ENCODE measurements at places on chromosomes 1 and 21. TPM values are rescaled to one million over a fixed set of nuclear protein-coding genes. Genes with fewer than 3 reads are reported as not detected.

DNA sequence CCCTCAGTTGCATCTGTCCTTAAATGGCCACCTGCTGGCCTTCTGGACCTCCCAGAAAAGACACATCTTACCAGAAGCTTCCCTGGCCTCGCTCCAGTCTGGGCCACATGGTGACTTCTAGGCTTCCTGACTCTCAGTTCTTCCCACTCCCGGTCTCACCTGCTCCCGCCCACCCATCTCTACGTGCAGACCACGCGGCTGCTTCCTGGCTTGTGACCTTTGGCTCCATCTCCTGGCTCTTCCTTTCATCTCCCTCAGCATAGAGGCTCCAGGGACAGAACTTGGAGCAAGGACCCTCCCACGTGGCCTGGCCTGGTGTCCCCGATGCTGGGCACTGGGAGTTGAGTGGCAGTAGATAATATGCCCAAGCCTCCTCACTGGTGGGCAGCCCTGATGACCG is 124.9 kb upstream of the IRF2BP2 start:
- H3K27ac ChIP-seq: no peak overlapping the region
- no peaks in the 10 kb centered on the region for H3K36me3 ChIP-seq
- H3K27me3 ChIP-seq: no peaks in the 10 kb centered on the region
- no peak for DNase-seq
- H3K4me3 ChIP-seq: no peak overlapping the region

DNA sequence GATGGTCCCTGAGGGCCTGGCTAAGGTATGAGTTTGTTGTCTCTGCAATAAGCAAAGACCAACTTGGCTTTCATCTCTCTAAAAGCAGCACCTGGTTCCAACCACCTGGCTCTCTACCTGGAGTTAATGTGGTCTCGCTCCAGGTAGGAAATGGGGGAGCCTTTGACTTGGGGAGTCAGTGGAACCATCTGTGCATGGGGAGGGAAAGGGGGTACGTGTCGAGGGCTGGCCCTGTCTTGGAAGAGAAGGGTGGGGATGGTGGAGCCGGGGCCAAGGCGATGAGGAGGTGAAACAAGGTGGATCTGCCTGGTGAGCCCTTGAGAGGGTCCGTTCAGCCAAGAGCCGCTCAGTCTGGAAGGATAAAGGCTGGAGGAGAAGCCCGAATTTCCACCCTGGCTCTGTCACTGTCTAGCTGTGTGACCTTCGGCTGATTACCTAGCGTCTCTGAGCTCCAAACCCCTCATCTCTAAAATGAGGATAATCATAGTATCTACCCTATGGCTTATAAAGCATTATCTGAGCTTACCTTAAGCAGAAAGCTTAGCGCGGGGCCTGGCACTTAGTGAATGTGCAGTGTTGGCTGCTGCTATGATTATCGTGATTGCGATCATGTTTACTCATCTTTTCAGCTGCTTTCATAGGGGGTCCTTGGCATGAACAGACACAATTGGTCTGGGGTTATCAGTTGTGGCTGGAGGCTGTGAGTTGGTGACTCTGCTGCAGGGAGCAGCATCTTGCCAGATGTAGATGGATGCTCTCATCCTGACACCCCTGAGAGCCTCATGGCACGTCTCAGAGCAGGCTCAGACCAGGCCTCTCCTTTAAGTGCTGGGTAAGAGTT is 78.7 kb downstream of the ACTL8 start:
- no peaks in the 10 kb centered on the region for H3K36me3 ChIP-seq
- no peak overlapping the region for H3K27ac ChIP-seq
- H3K4me3 ChIP-seq: no peak overlapping the region

GRCh38 chr21:34968414-34969333 is 80.4 kb downstream of the RUNX1 start:
- H3K27ac ChIP-seq: no peak overlapping the region
- no peak for DNase-seq
- H3K36me3 ChIP-seq: no peaks in the 10 kb centered on the region
- no peaks in the 10 kb centered on the region for H3K27me3 ChIP-seq
- no peak overlapping the region for H3K4me3 ChIP-seq
- no peaks in the 10 kb centered on the region for H3K4me1 ChIP-seq

DNA sequence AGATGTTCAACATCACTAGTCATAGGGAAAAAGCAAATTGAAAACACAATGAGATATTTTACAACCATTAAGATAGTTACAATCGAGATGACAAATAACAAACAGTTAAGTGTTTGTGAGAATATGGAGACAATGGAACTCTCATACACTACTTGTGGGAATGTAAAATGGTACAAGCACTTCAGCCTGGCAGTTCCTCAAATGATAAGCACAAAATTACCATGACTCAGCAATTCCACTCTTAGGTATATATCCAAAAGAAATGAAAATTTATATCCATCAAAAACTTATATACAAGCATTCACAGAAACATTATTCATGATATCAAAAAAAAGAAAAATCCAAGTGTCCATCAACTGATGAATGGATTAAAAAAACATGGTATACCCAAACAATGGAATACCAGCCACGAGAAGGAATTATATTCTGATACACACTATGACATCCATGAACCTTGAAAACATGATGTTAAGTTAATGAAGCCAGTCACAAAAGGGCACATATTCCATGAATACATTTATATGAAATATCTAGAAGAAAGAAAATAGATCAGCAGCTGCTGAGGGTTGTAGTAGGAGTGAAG is 76.4 kb downstream of the EVI5 start:
- no peaks in the 10 kb centered on the region for H3K36me3 ChIP-seq
- no peak overlapping the region for H3K27ac ChIP-seq
- no peak for DNase-seq
- no peaks in the 10 kb centered on the region for H3K27me3 ChIP-seq
- H3K4me1 ChIP-seq: no peaks in the 10 kb centered on the region

DNA sequence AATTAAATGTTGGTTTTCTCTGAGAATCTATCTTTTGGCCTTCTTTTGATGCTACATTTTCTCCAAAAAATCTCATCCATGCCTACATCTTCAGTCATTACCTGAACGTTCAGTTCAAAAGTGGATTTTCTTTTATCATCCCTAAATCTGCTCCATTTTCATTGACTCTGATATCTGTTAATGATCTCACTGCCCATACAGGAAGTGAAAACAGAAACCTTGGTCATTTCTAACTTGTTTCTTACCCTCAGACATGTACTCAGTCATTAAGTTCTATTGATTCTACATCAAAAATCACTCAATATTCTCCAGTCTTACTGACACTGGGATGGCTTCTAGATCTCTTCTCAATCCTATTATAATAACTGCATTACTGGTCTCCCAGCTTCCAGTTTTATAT is 22.7 kb downstream of the PRKACB start:
- H3K27me3 ChIP-seq: no peaks in the 10 kb centered on the region
- H3K27ac ChIP-seq: no peak overlapping the region
- no peaks in the 10 kb centered on the region for H3K4me1 ChIP-seq
- no peak overlapping the region for H3K4me3 ChIP-seq

GRCh38 chr1:56477164-56478111 is 101.9 kb downstream of the PLPP3 start:
- peak overlapping the region; percentile 49 for H3K4me3 ChIP-seq
- DNase-seq: peak; percentile 27
- no peaks in the 10 kb centered on the region for H3K27me3 ChIP-seq
- H3K4me1 ChIP-seq: no peaks in the 10 kb centered on the region
- H3K36me3 ChIP-seq: no peaks in the 10 kb centered on the region
- peak overlapping the region; percentile 94 for H3K27ac ChIP-seq

DNA sequence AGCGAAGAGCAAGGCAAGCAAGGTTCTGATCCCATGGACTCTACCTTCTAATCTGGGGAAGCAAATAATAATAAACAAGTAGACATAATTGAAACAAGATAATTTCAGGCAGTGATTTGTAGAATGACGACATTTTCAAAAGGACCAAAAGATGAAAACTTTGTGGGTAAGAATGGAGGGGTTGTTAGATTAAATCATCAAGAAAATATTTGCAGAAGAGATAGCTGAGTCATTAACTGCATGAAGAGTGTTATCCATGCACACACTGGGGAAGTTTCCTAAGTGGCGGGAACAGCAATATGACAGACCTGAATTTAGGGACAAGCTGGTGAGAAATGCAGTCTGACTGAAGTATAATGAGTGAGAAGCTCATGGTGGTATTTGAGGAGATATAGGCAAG is 583.1 kb upstream of the RGS18 start:
- DNase-seq: no peak
- no peaks in the 10 kb centered on the region for H3K36me3 ChIP-seq
- H3K27me3 ChIP-seq: no peaks in the 10 kb centered on the region
- H3K4me3 ChIP-seq: no peak overlapping the region

DNA sequence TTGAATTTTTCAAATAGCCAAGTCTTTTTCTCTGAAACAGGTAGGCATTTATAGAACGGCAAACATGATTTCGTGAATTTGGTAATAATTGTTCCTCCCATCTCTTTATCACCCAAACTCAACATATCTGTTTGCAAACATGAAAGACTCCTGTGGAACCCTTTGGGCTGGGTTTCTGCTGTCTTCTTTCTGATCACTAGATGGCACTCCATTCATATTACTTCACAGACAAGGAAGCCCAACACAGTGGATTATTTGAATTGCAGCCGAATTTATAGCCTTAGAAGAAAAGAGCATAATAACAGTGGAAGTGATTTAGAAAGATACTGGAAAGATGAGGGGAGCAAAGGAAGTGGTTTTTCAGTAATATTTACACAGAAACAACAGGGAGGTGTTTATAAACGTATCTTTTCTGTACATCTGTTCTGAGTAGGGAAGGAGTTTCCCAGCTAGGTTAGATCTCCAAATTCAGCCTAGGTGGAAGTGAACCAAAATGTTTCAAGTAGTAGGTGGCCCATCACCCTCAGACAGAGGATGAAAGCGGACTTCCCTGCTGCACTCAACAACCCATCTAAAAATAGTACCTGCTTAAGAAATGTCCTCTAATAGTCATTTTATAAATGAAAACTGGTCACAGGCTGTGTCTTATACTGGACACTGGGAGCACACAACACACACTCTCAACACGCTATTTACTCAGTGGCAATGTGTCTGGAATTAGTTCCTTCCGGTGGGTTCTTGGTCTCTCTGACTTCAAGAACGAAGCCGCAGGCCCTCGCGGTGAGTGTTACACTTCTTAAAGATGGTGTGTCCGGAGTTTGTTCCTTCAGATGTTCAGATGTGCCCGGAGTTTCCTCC is 67.6 kb downstream of the MAP3K21 start:
- H3K27me3 ChIP-seq: no peaks in the 10 kb centered on the region
- no peaks in the 10 kb centered on the region for H3K36me3 ChIP-seq
- no peak overlapping the region for H3K27ac ChIP-seq
- no peak overlapping the region for H3K4me3 ChIP-seq
- DNase-seq: no peak
- no peaks in the 10 kb centered on the region for H3K4me1 ChIP-seq

- H3K4me1 ChIP-seq: peaks cover 6% of the 10 kb centered on the region
- H3K27ac ChIP-seq: no peak overlapping the region
- H3K27me3 ChIP-seq: no peaks in the 10 kb centered on the region
Measured at GRCh38 chr21:41364308-41364707, 2.5 kb downstream of the MX2 start.

- H3K36me3 ChIP-seq: no peaks in the 10 kb centered on the region
- no peak overlapping the region for H3K27ac ChIP-seq
- no peaks in the 10 kb centered on the region for H3K4me1 ChIP-seq
- no peak overlapping the region for H3K4me3 ChIP-seq
- no peak for DNase-seq
Measured at GRCh38 chr1:151615711-151616504, 4.1 kb downstream of the SNX27 start.

DNA sequence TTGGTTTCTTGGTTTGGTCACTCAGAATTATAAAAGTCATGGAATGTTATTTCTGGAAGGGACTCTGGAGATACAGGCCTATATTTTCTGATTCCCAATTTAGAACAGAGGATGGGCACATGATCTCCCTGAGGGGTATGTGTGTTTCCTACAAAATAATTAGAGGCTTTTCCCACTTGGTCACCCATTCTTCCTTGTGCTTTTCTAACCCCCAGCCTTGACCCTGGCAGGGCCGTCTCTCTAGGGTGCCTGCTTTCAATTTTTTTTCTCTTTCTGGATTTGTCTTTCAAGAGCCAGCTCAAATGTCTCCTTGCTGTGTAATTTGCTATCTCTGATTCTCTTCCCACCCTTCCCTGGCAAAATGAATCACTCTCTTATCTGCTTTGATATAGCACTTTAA is 131.9 kb downstream of the HLX start:
- no peaks in the 10 kb centered on the region for H3K4me1 ChIP-seq
- no peaks in the 10 kb centered on the region for H3K27me3 ChIP-seq

GRCh38 chr1:198788561-198789064 is 149.8 kb downstream of the PTPRC start:
- H3K27me3 ChIP-seq: no peaks in the 10 kb centered on the region
- H3K36me3 ChIP-seq: no peaks in the 10 kb centered on the region
- no peaks in the 10 kb centered on the region for H3K4me1 ChIP-seq
- no peak overlapping the region for H3K4me3 ChIP-seq
- no peak for DNase-seq

- no peaks in the 10 kb centered on the region for H3K4me1 ChIP-seq
- H3K36me3 ChIP-seq: no peaks in the 10 kb centered on the region
- no peak within 1 kb of the TSS for H3K4me3 ChIP-seq
Measured at GRCh38 chr1:156241926-156242325, at the start of gene BGLAP. Gene BGLAP (plus strand): TSS chr1:156242184. CDS start chr1:156242232, 48 bp downstream.

- no peaks in the 10 kb centered on the region for H3K27me3 ChIP-seq
- no peaks in the 10 kb centered on the region for H3K4me1 ChIP-seq
- H3K27ac ChIP-seq: peak overlapping the region; percentile 59
- no peak for DNase-seq
Measured at GRCh38 chr1:65470766-65471165, 50.3 kb downstream of the LEPR start.

HSPB7 gene
- 8.8 TPM for total RNA-seq

FAM78B gene
- total RNA-seq: 0.98 TPM

PTGS2 gene
- 1.3 TPM for total RNA-seq

CSF3R gene
- 17.3 TPM for total RNA-seq

TOR1AIP2 gene
- total RNA-seq: 64.6 TPM

All from breast epithelium (tissue), 4 donors.